ENCODE measurements at places on chromosomes 6 and 20.

DNA sequence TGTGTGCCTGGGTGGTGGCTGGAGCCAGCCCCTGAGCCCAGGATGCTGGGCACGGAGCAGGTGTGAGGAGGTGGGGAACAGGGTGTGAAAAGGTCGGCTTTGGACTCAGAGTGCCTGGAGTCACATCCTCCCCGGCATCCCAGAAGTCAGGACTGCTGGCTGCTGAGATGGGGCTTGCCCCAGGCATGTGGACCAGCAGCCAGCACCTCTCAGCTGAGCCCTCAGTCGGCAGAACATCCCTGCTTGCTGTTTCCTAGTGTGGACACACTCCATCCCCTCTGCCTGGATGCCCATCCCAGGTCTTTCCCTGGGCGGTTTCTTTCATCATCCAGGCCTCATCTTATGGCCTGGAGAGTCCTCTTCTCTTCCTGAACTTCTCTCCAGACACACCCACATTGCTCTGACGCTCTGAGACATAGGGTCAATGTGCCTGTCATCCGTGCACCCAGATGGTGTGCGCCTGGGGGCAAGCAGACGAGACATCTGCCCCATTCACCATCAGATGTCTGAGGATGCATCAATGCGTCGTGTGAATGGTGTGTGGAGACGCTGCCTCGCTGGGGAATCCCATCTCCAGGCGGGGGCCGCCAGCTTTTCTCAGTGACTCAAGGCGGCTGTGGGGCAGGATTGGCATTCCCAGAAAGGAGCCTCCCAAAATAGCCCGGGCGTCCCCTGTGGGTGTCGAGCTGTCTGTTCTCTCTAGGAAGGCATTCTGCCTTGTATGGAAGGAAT is 104.2 kb downstream of the SYCP2 start:
- no peak for DNase-seq

- no peak for DNase-seq
Observed at GRCh38 chr6:82953871-82954270, 111.8 kb downstream of the UBE3D start.

DNA sequence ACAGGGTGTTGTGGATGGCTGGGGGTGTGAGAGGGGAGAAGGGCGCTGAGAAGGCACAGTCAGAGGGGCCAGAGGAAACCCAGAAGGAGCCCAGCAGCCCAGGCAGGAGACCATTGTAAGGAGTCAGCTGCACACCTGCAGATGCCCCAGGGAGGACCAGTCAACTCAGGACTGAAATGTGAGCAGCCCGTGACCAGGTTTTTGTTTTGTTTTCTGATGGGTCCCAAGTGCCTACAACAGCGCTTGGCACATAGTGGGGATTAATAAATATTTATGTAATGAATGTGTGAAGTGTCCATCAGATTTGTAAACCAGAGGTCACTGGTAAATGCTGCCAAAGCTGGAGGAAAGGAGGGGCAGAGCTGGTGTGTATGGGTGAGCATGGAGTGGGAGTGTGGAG is 30.2 kb downstream of the TRAM2 start:
- DNase-seq, result no peak

- no peak for DNase-seq
Observed at GRCh38 chr6:90097356-90097755, 199.3 kb downstream of the BACH2 start.

GRCh38 chr20:47062226-47062890 is 167.7 kb downstream of the EYA2 start:
- DNase-seq, result no peak

GRCh38 chr20:38098952-38099351 is 65.4 kb downstream of the RPRD1B start:
- DNase-seq, result no peak

DNA sequence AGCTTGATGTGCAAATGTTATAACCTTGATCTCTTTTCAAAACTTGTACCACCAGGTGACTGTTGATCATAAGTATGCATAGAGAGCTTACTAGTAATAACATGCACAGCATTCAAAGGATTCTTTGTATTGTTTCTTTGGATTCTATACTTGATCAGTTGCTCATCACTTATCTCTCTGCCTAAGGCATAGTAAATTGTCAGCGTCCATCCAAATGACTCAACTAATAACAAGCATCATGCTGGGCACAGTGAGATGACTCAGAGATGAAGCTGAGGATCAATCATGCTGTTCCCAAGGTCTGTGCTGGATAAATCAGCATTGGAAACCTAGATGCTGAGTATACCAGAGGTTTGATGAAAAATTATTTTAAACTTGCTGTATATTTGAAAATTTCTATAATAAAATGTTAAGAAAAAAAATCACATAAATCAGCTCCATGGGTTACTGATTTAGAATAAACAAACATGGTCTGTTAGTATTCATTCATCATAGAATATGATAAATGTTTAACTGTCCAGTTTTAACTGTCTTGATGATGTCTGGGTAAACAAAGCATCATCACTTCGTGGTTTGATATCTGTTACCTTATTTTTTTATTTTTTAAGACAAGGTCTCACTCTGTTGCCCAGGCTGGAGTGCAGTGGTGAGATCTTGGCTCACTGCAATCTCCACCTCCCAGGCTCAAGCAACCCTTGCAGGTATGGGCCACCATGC is 45.6 kb upstream of the SGK1 start:
- DNase-seq, result no peak

DNA sequence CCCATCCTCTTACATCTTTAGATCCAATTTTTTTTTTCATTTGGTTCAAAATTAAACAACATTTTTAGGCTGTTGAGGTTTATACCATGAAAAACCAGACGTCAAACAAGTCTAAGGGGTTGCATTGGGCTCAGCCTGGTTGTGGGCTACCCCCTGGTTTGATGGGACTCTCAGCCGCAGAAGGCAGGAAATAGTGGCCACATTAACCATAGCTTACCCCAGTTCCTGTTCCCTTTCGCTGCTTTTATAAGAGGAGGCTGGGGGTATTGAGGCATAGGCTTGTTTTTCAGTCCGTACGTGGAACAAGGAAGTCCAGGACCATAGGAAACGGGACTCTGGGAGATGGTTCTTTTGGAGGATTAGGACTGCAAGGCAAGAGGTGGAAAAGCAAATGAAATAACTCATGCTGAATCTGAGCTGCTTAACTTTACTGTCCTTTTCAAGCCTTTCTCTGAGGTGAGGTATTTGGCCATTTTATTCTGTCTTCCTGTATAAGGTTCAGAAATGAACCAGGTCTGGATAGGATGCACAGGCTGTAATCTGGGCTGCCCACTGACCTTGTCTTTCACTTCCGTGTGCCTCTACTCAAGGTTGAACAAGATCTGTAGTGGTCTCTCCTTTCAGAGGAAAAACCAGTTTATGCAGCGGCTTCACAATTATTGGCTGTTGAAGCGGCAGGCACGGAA is 7.7 kb downstream of the BRPF3 start:
- peak; percentile 11 for DNase-seq

DNA sequence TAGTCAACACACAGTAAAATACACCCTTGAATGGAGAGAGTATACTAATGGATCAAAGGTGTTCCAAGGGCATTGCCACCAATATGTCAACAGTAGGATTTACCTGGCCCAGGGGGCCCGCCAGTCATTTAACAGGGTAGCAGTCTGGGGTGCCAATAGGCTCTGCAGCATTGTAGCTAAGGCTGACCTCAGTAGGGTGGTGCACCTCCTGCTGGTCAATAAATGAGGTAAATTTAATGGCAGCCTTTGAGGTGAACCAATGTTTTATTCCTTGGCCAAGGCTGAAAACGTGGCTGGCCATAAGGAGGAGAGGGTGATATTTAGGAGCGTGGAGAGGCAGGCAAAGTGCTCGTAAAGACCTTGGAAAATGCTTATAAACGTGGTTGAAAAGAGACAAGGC is 147.2 kb downstream of the RPS12 start:
- peak; percentile 4 for DNase-seq

DNA sequence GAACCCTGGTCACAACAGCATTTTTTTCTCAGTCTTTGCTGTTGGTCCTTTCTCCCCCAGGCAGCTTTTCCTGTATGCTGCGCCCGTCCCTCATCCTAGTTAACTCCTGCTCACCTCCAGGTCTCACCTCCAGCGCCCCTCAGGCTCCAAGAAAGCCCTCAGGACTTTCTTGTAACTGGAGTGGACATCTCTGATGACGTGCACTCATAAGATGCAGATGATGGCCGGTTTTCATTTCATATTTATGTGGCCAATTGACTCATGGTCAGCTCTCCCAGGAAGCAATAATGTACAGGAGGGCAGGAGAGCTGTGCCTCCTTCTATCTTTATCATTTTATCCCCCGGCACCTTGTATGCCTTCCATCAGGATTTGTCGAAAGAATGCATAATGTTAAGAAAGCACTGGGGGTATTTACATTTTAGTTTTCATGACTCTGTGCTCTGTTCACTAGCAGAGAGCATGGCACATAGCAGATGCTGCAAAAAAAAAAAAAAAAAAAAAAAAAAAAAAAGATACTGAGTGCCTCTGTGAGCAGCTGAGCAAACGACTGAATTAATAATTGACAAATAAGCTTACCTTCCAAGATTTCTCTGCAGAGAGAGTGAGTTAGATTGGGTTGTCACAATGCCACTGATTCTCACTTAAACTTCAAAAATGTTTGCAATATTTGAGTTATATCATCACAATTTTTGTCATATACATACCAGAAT is 170.2 kb downstream of the DOK5 start:
- no peak for DNase-seq

- no peak for DNase-seq
Observed at GRCh38 chr20:32636283-32636682, 37.5 kb downstream of the C20orf203 start.

DNA sequence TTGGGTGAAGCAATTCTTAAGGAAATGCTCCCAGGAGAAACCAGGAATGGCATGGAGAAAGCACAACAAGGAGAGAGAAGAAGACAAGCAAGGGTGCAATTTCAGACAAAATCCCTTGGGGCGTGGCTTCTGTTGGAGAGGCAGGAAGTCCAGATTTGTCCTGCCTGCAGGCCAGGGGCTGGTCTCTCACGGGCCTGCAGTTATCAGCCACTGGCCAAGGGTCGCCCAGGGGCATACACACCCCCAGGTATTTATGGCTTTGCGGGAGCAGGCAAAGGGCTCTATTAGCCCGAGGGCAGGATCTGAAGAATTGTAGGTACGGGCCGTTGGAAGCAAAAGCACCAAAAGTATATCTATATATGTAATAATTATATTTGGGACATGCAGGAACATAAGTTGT is 87.7 kb downstream of the IYD start:
- DNase-seq, result no peak

DNA sequence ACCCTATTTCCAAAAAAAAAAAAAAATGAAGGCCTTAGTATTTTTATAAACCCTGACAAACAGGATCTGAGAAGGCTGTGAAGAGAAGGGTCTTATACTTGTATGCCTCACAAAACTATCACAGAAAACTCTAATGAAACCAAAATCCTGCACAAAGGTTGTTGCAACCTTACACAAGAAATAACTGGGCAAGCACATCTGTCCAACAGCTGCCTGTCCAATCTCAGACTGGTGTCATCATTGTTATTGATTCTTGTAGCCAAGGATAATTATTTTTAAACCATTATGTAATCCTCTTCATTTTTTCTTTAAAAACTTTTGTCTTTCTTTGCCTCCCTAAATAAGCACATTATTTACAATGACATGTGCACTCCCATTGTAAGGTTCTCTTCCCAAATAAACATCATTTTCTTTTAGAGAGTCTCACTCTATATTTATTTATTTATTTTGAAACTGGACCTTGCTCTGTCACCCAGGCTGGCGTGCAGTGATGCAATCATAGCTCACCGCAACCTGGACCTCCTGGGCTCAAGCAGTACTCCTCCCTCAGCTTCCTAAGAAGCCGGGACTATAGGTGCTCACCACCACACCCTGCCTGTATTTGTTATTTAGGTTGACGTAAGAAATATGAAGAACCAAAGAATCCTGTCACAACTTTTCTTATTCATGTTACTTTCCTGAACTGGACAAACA is 697.1 kb downstream of the DOK5 start:
- no peak for DNase-seq

GRCh38 chr6:20411953-20412681 is 10.4 kb downstream of the E2F3 start:
- DNase-seq, result no peak

GRCh38 chr6:29834564-29835436 is 7.2 kb downstream of the HLA-G start:
- DNase-seq, result peak; percentile 56

GRCh38 chr6:162198925-162199324 is 528.6 kb downstream of the PRKN start:
- no peak for DNase-seq

DNA sequence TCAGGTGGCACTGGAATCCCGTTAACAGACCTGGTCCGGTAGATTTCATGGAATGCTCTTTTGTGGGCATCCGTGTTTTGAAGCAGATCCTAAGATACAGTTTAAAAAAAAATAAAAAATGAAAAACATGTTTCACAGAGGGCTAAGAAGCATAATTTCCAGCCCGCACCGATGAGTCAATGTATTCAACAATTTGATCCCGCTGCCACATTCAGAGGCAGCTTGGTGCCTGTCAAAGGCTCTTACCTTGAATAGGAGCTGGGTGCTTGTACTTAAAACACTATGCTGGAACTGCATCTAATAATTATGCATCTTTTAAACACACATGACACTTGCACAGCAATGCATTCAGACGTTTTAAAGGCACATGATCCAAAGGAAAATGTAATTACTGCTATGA is 164.8 kb downstream of the SYNE1 start:
- DNase-seq, result no peak

DNA sequence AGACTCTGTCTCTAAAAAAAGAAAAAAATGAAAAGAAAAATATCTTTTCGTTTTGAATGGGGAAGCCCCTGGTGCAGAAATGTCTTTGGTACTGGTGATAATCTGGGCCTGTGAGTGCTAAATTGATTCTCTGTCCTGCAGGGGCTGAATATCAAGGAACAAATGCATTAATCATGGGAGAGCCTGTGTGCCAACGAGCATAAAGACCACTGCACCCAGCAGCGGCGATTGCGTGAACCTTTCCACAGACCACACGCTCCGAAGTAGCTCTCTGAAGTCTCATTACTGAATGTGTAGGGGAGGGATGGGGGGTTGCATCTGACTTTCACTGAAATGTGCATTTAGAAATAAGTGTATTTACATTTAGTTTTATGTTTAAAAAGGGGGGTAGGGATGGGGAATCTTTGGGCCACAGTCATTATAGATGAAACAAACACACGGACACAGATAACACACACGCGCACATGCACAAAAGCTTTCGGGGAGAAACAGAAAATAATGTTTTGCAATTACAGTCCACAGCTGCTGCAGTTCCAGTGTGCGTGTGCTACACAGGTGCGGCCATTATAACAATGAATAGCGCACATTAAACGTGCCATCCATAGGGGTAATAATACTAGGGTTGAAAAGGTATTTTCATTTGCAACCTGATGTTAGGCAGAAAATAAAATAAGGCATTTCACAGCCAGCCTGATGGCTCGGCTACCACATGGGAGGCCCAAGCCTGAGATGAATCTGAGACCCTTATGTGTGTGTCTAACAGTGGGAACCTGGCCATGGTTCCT is 154.0 kb downstream of the MBOAT1 start:
- DNase-seq, result no peak

All from activated CD4-positive, alpha-beta T cell treated with anti-CD3 and anti-CD28 coated beads, Interleukin-2, amount 50 U/mL, for 48 hours (primary cell).